Skeletal muscle tissue (tissue), 5 donors: ENCODE measurements at places on chromosomes 6 and 20. TPM values are rescaled to one million over a fixed set of nuclear protein-coding genes. Genes with fewer than 3 reads are reported as not detected.

The ENTPD6 gene
- 17.7 TPM for total RNA-seq

The EYA2 gene
- total RNA-seq: 1.0 TPM

The LBP gene
- total RNA-seq: 0.52 TPM

The FKBP1A gene
- total RNA-seq: 56.4 TPM

The PTPRK gene
- 37.1 TPM for total RNA-seq

The FARS2 gene
- 27.7 TPM for total RNA-seq

The PPP1R3G gene
- 2.1 TPM for total RNA-seq

The SIM1 gene
- total RNA-seq: 1.6 TPM

The OR2B6 gene
- not detected for total RNA-seq

The CTNNBL1 gene
- 31.3 TPM for total RNA-seq
